ENCODE measurements at places on chromosomes 5 and 9.

DNA sequence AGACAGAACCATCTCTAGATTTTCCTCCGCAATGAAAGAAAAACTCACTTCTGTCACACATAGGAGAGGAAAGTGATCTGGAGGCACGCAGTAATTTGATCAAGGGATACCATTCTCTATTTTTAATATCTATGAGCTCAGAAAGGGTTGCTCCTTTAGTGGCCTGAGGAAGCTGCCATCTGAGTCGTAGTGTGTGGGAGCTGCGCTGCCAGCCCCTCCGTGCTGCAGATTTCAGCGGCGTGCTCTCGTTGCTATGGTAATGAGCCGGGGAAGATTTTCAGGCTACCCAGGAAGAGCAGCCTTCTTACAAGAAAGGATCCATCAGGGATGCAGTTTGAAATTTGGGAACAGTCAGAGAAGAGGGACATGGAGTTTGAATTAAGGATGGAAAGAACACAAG is 17.1 kb upstream of the GOLM1 start:
- DNase-seq: no peak

DNA sequence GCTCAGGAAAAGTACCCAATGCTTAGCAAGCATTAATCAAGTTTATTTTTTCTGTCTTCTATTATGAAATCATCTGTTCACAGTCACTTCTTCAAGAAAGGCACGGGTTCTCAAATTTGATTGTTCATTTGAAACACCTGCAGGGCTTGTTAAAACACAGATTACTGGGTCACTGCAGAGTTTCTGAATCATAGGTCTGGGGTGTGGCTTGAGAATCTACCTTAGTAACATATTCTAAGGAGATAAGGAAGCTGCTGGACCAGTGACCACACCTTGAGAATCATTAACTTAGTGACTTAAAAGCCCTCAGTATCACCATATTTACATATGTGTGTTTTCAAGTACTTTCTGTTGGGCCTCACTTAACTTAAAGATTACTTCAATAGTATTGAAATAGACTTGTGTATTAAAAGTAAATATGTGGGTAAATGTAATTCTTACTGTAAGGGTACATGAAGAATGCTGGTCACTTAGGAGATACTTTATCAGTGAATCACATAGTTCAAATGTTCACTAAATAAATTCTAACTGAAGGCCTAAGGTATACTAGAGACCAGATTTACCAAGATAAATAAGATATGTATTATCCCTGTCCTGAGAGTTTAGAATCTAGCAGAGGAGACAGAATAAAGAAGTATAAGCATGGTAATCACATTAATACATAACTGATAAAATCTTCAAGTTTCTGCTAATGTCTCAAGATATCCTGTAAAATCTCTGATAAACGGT is 1342.1 kb upstream of the C9orf72 start:
- DNase-seq: no peak

- DNase-seq: no peak
These were observed 53.7 kb upstream of the PIP5K1B start for GRCh38 chr9:68651280-68651893.

- DNase-seq: peak; percentile 94
These were observed 48.2 kb upstream of the RPL26L1 start for GRCh38 chr5:172910828-172911627.

DNA sequence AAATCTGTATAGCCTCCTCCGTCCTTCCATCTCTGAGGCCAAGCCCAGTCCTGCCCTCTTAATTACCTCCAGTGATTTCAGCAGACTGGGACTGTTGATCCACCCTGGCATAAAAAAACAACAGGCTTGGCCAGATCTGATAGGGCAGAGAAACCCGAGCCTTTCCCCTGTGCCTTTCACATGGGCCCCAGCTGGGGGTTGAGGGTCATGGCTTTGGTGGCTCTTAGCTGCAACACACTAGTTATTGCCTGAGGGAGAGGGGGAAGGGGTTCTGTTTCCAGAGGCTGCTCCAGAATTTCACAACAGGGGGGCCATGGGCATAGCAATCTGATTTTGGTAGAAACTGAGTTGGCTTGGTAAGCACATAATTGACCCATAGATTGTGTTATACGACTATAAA is 21.2 kb upstream of the PANK3 start:
- DNase-seq: no peak

GRCh38 chr5:5348135-5348534 is 74.3 kb upstream of the ICE1 start:
- DNase-seq: no peak

DNA sequence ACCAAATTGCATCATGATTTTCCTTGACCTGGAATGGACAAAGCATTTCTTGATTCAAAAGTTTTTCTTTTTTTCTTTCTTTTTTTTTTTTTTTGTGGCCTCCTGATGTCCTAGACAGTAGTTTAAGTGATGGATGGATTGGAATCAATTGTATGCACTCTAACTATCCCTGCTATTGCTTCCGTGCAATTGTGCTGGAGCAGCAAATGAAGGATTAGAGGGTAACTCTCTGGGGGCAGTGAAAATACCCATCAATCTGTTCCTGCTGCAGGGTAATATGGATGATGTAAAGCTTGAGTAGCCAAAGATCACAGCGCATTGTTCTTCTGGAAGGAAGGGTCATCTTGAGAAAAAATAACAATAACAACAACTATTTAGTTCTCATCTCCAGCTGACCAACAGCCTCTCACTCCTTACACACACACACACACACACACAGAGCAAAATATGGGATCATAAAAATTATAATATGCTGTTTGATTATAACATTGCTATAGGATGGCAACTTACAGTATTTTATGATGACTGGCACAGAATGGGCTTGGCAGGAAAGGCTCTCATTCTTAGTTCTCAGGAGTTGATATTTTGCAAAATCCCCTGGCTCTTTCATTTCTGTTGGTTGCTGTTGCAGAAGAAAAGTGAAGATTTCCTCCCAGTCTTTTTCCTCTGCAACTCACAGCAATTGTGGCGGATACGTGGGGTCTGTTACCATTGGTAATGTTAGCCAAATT is 160.9 kb upstream of the DMAC1 start:
- DNase-seq: no peak

DNA sequence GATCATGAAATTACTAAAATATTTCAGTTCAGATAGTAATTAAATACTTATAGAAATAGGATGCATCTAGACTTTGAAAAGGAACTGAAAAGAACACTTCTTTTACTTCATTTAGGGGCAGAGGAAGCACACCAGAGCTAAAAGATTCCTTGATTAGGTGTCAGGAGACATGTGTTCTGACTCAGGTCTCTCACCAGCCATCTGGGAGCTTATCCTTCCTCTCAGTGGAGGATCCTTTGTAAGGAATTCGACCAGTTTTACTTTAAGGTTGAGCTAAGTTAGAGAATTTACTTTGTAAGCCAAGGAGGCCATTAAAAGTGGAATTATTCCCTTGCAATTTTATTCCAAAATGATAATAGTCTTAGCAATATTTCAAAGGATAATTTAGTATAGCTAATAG is 16.7 kb downstream of the VCAN start:
- DNase-seq: no peak

All from skeletal muscle cell (primary cell).